ENCODE measurements at places on chromosomes 6 and 20.

DNA sequence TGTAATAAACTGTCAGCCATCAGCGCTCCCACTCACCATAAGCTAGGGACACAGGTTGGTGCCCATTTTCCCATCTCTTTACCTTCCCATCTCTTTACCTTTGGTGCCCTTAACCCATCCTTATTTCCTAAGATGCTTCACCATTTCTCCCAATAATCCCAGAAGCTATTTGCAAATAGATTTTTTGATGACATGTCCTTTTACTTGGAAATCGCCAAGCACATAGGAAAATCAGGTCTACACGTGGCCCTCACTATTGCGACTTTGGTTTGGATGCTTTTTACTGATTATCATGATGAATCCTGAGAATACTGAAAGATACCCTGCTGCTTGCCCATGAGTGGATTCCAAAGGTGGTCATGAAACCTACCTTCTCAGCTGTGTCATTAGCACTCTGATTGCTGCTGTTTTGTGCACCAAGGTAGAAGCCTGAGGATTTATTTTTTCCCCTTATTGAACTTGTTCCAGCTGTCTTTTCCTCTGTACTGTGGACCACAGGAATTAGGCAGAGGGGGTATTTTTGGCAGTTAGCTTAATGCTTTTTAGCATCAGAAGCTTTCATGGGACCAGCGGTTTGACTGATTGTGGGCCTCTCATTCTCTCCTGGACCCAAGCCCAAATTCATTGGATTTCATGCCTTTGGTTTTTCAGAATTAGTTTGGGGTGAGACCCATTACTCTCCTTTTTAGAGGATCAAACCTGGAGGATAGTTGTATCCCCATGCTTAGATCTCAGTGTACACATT lies 229.6 kb upstream of the RIN2 start:
- DNase-seq = no peak

- no peak for DNase-seq
Measured at GRCh38 chr6:76697585-76697984, 625.1 kb upstream of the IMPG1 start.

GRCh38 chr6:13304580-13305260 lies 23.6 kb downstream of the TBC1D7 start:
- no peak for DNase-seq

- DNase-seq = no peak
Measured at GRCh38 chr6:1949538-1949937, 295.9 kb downstream of the GMDS start.

DNA sequence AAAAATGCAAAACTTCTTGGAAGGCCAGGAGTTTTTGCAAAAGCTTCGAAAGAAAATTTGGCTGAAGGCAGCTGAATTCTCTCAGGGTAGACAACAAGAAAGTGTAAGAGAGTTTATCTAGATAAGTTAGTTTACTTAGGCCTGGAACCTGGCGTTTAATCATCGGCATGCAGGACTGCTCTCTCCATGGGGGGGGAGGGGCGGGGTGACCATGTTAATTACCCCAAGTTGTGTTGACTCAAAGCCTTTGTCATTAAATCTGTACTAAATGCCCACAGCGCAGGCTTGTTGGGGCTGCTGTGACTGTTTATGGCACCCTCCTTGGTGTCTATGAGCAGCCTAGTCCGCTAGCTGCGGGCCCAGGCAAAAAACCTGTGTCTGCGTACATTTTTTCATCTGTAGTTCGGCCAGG lies 20.1 kb upstream of the ZNF451 start:
- no peak for DNase-seq

DNA sequence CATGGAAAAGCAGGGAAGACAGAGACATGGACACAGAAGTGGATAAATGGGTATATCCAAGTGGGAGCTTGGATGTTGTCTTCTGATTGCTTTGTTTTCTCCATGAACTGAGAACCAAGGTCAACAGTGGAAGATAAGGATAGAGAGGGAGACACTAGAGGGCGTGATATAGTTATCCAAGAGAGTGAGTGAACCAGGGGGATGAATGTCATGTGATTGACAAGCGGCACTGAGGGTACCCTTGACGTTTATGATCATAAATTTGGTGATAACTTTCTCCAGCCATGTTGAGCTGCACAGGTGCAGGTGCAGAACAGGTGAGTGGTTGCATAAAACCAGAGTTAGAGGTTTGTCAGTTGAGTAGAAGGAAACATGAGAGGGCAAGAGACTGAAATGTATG lies 20.7 kb downstream of the EBF4 start:
- peak; percentile 37 for DNase-seq

DNA sequence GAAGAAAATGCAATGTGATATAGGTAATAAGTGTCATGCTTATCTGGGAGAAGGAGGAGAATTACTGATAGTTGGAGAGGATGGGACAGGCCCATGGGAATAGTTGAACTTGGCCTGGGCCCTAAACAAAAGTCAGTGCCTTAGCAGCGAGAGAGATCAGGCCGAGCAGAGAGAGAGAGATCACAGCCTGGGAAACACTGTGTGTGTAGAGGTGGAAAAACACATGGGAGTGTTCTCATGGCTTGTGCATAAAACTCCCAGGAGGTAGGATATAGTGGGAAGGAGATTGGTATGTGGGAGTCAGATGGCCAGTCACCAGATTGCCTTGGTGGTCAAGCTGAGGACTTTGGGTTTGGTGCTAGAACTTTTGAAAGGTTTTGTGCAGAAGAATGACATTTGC lies 47.6 kb downstream of the FIG4 start:
- no peak for DNase-seq

DNA sequence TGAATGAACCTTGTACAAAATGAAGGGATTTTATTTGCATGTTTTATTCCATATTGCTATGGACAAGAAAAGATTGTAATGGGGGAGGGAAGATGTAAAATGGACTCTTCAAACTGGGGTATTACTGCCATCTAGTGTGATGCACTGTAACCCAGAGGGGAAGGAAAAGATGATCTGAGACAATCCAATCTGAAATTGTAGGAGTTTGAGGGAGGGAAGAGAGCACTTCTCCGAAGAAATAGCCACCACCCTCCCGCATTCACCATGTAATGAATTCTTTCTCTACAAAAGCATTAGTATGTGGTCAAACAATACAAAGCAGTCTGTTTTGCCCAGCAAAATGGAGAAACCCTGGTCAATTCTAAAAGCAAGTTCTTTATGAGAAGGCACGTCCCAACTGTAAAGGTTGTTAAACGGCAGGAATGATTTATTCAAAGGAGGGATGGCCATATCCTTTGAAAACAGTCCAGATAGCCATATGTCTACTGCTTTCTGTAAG lies 679.5 kb upstream of the NRSN1 start:
- DNase-seq = no peak

DNA sequence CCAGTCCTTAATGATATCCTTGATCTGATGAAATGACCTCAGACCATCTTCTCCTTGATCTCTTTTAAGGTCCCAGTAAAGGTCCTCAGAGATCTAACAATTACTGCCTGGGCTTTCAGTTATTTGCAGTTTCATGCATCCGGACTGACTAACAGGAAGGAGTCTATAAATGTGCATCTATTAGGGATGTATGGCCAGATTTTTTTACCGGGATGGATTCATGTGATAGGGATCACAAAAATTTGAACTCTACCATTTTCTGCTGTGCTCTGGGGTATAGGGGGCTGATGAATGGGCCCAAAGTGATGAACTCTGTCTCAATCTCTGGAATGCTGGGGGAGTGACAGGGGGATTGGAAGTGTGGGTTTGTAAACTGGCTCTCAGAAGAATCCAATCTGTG lies 36.2 kb upstream of the SCUBE3 start:
- no peak for DNase-seq

DNA sequence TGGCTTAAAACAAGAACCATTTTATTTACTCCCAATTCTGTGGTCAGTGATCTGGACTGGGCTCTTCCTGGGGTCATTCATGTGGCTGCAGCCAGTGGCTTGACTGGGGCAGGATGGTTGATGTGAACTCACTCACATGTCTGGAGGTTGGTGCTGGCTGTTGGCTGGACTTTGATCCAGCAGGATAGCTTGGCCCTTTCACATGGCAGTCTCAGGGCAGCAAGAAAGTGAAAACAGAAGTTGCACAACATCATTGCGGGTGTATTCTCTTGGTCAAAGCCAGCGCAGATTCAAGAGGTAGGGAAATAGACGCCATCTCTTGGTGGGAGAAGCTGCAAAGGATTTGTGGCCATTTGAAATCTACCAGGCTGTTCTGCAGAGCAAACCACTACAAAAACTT lies 77.2 kb downstream of the MDGA1 start:
- DNase-seq = no peak

DNA sequence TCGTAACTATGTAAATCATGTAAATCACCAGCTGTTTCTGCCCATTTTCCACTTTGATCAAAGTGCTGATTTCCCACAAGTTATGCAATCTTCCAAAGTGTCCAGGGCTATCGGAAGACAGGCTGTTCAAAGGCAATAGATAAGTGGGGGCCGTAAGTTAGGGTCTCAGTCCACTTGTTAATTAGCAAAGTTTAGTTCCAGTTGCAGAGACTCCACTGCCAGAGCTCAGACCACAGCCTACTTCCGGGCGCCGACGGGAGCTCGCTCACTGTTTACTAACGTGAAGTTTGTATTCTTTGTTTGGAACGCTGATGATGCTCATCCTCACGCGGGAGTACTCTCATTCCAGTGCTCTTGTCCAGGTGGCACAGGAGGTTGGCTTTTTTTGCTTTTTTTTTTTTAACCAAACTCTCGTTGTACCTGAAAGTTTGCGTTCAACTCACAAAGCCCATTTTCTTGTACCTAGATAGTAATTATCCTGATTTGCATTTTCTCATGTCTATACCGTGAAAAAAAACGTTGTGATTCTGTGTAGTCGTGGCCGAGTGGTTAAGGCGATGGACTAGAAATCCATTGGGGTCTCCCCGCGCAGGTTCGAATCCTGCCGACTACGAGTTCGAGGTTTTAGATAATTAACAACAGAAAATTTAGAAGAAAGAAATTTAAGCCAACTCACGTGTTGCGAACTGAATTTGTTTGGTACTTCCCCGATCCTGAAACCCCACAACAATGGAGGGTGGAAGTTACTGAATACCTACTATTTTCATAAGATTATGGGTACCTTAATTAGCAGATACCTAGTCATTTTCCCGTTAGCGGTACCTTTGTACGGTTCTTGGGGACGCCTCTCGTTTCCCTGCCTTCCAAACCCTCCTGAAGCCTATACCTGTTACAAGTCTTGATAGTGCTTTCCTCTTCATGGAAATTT lies 29.9 kb upstream of the ZNF184 start:
- peak; percentile 88 for DNase-seq

- DNase-seq = peak; percentile 72
Measured at GRCh38 chr6:81075974-81076373, 676.5 kb downstream of the TENT5A start.

- no peak for DNase-seq
Measured at GRCh38 chr6:168113226-168113625, 34.2 kb upstream of the FRMD1 start.

- DNase-seq = peak; percentile 84
Measured at GRCh38 chr20:53708129-53708968, 114.7 kb upstream of the ZNF217 start.

DNA sequence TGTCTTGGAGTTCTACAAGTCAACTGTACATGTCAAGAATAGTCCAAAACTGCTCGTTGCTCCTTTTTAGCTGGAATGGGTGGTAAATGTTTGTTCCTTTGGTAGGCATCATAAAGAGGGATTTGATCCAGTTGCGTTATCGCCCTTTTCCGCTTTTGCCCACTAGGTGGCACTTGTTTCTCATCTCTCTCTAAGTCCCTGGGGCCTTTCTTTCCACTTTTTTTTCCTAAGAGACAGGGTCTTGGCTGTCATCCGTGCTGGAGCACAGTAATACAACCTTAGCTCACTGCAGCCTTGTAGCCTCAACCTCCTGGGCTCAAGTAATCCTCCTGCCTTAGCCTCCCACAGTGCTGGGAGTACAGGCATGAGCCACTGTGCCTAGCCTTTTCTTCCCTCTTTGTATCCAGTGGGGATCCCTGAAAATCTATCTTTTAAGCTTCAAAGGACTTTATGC lies 20.7 kb downstream of the GTPBP2 start:
- DNase-seq = peak; percentile 80

GRCh38 chr6:123127807-123128206 lies 131.8 kb downstream of the CLVS2 start:
- DNase-seq = no peak

DNA sequence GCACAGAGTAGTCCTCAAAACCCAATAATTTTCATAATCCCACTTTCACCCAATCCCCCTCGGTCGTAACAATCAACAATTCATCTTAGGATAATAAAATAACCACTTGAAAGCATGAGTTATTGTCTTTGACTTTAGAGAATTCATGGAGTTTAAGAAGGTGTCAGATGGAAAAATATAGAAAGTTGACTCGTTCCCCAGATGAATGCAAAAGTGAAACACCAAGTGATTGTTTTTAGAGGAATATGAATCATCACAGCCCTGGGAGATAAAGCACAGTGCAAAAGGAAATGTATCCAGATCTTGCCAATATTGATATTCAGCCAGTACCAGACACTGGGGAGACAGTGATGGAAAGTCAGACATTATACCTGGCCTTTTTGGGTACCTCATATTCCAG lies 860.5 kb downstream of the DHX35 start:
- DNase-seq = no peak

DNA sequence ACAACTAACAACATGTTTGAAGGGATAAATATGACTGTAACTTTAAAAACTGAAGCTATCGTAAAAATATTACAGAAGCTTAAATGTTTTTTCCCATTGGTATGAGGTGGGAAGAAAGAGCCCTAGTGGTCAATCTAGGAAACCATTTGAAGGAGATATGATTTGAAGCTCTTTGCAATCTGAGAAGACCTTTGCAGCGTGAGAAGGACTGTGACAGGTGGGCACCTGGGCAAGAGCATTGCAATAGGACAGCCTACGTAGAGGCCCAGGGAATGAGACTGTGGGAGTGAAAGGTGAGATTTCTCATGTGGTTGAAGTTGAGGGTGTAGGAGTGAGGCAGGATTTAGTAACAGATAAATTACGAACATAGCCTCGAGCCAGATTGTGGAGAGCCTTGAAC lies 108.0 kb upstream of the PDE7B start:
- DNase-seq = no peak

GRCh38 chr6:8420031-8420588 lies 15.2 kb downstream of the SLC35B3 start:
- DNase-seq = no peak

DNA sequence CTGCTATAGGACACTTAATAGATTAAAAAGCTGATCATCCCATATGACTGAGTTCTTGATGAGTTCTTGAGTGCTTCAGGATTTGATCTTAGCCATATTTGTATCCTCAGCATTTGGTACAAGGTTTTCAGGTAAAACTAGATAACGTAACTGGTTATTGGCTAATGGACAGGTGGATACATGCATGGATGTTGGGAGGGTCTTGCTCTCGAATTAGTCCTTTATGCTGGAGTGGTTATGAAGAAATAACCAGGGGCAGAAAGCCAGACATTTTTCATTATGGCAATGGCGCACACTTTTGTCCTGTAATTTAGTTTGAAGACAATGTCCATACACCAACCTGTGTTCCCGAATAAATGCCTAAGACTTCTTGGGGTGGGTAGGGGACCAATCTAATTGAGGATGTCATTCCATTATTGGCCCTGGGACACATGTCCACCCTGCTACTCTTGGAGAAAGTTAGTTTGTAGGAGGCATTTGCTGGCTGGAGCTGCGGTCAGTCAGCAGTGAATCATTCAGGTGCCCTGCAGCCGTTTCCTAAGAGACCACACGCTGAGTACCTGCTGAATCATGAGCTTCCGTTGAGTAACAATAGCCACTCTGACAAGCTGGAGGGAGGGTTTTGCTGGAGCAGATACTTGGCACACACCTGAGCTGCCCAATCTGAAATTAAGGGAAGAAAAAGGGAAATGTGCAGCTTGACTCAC lies 194.4 kb downstream of the FOXA2 start:
- DNase-seq = peak; percentile 92

Data from islet precursor cell (in vitro differentiated cells).